PC-9 (cell line): ENCODE measurements at places on chromosomes 6 and 20. TPM values are rescaled to one million over a fixed set of nuclear protein-coding genes. Genes with fewer than 3 reads are reported as not detected.

The MYCT1 gene
- total RNA-seq = not detected in 2 replicates

The TBP gene
- total RNA-seq = 10.6 and 11.2 TPM in 2 replicates

The TNFRSF6B gene
- not detected in 2 replicates for total RNA-seq

The ADA gene
- 28.2 and 32.9 TPM in 2 replicates for total RNA-seq

The ADGRF1 gene
- total RNA-seq = 112 and 162 TPM in 2 replicates

The SMPDL3A gene
- 2.4 TPM in 2 replicates for total RNA-seq

The GHRH gene
- not detected in 2 replicates for total RNA-seq

The TBXT gene
- total RNA-seq = not detected in 2 replicates

The SRSF12 gene
- total RNA-seq = not detected in 2 replicates

The VNN1 gene
- 0.65 and 1.6 TPM in 2 replicates for total RNA-seq

The C6orf163 gene
- total RNA-seq = 1.5 and 2.0 TPM in 2 replicates

The EZR gene
- 231 and 240 TPM in 2 replicates for total RNA-seq
